ENCODE measurements at places on chromosomes 3 and 15.

DNA sequence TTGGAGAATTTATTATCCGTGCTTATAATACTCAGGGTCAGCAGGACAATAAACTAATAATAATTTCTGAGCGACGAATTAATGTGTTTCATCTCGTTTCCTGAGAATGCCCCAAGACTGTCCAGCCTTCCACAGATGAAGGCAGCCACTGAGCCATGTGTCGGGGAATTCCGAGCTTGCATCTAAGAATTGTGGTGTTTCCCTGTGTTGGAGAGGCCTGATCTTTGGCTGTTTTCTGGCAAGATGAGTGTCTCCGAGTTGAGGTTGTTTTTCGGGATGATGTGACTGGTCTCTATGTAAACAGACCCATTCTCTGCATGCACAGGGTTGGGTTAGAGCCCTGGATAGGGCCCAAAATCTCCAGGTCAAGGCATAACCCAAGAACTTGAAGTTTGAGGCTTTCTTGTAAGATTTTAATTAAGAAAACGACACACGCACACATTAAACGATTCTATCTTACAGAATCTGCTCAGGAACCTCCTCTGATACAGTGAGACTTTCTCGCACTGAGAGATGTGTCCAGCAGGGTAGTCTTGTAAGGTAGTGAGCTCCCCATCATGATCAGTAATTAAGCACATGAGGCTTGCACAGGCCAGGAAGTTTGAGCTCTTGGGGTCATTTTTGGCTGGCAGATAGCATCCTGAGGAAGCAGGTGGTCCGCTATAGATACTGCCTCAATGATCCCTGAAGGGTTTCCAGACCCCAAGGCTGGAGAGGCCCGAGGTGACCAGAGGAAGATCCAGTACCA lies 14.4 kb downstream of the FGD5 start:
- no peak for DNase-seq

DNA sequence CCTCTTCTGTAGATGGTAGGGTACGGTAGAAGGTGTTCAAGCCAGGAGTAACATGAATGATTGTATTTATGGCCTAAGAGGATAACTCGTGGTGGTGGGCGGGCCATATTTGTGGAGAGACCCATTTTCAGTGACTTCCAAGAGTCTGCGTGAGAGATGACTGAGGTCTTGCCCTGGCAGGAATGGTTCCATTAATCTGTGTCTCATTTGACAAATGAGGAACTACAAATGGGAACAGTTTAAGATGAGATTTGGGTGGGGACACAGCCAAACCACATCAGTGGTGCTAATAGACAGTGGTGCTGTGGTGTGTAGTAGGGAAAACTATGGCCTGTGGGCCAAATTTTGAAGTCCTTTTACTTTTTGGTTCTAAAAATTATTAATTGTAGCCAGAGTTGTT lies 47.1 kb downstream of the FLNB start:
- DNase-seq = no peak

DNA sequence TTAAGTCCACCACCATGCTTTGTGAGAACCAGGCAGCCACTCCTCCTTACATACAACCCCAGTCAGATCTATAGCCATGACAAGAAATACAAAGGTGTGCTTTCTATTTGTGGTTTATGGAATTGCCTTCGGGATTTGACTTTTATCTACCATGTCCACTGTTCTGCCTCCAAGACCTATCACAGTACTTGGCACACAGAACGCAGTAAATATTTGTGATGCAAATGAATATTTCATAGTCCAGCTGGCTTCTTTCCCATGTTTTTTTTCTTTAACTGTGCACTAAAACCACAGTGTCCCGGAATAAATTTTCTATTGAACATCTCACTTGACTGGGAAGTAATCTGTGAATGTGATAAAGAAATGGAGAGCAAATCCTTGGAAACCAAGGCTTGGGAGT lies 314.7 kb downstream of the RORA start:
- DNase-seq = no peak

- DNase-seq = no peak
Observed at GRCh38 chr3:71641674-71642073, 58.1 kb upstream of the FOXP1 start.

- DNase-seq = no peak
Observed at GRCh38 chr15:62962101-62962995, 80.2 kb upstream of the TPM1 start.

DNA sequence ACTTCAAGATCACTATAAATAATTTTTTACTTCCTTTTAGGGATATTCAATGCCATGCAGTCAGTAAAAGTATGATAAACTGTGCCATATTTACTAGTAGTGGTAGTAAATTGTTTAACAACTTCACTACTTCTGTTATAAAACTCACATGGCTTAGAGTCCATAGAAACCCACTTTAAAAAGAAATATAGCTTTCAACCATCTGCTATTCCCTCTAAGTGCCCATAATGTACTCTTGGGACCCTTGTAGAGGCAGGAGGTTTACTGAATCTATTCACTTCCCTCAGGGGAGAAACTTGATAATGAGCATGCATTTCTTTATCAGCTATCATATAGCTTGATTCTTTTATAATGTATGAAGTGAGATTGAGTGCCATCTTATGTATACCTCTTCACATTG lies 1448.4 kb upstream of the ALCAM start:
- peak; percentile 40 for DNase-seq

DNA sequence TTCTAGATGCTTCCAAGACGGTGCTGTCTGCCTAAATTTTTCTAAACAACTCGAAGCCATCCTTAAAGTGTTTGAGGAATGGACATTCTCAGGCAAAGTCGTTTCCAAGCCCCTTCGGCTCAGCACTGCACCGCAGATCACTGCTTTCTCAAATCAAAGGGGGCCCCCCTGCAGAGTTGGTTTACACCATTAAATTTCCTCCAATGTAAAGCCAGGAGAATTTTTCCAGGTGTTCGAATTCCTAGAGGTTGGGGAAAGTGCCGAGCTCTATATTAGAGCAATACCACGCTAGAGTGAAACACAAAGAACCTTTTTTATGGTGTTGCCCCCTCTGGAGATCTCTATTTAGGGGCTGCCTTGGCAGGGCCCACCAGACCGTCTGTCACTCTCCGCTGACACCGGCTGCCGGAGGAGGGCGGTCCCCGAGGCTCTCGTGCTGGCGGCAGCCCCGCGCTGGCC lies 277.9 kb upstream of the NR2F2 start:
- no peak for DNase-seq

DNA sequence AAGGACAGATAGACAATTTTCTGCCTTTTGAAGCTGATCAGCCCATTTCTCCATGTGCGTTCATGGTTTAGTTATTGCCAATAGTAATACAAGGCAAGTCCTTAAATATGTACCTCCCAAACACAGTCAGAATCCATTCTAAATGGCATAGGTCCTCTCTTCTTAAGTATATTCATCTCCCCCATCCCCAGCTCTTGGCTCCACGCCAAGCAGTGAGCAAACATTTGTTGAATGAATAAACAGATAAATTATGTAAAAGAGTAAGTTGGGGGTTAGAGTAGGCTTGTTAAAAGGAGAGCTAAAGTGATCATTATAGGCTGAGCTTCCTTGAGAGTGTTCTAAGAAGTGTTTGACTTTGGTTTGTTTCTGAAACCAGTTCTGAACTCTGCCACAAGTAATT lies 241.3 kb downstream of the ITPR1 start:
- DNase-seq = no peak

DNA sequence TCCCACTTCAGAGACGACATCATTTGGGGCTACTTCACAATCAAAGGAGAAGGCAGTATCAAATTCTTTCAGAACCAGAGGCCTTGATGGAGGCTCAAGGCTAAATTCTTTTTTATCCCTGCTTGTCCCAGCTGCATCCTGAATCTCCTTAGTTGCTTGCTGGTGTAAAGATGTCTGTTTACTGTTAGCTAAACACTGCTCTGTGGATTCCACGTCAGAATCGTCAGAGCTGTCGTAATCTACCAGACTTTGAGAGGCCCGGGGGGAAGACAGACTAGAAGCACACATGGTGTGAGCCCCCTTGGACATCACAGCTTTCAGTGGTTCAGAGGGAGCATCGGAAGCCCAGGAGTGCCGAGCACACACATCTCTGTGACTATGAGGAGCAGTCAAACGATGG lies 32.6 kb downstream of the LINS1 start:
- DNase-seq = no peak

GRCh38 chr3:179402963-179403362 lies 48.3 kb downstream of the GNB4 start:
- no peak for DNase-seq

- DNase-seq = no peak
Observed at GRCh38 chr15:99981191-99981647, 248.0 kb upstream of the LYSMD4 start.

GRCh38 chr3:11717301-11717700 lies 73.6 kb upstream of the VGLL4 start:
- DNase-seq = no peak

DNA sequence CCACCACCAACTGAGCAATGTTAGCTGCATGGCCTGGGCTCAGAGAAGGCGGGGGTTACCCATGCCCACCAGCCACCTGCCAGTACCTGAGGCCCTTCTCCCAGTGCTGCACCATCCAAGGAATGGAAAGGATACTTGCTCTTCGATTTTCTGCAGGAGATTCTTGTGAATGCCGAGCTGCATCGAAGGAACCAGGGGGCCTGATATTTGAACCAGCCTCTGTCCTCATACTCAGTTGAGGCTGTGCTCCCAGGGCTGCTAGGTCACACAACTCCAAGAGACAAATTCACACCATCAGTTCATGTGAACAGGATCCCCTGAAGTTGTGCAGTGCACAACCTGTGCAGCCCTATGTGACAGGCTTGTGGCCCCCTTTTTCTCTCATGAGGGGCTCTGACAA lies 18.0 kb downstream of the PLA2G4F start:
- no peak for DNase-seq

- no peak for DNase-seq
Observed at GRCh38 chr3:138470687-138471086, 36.3 kb downstream of the ESYT3 start.

GRCh38 chr3:70607469-70607868 lies 295.0 kb upstream of the MDFIC2 start:
- DNase-seq = no peak

GRCh38 chr15:63203451-63204090 lies 14.2 kb downstream of the RAB8B start:
- DNase-seq = no peak

DNA sequence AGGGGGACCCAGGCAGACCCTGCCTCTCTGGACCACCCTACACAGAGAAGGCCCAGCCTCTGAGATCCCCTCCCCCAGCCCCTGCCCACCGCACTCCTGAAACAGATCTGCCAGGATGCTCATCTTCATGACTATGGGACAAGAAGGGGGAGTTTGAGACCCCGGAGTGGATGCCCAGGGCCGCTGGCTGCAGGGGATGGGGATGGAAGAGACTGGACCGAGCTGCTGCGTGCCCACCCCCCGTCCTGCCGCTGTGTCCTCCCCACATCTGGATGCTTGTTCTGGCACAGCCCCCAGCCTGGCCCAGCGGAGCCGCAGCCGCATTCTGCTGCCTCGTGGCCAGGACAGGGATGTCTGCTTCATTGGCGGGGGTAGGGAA lies 30.3 kb upstream of the SEMA3F start:
- no peak for DNase-seq

DNA sequence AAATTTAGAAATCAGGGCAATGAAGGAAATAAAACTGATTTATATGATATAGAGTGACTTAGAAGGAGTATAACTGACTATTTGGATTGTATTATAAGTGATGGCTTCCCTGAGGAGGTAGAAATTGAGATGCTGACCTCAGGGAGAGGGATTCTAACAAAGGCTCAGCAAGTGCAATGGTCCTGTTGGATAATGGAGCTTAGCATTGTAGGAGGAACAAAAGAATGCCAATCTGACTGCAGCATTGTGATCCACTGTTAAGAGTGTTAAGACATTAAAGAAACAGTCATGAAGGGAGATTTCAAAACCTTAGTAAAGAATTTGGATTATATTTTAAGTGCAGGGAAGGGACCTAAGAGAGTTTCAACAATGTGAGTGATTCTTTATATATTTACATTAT lies 158.4 kb upstream of the NAALADL2 start:
- no peak for DNase-seq

GRCh38 chr15:95912280-95912625 lies 418.2 kb upstream of the NR2F2 start:
- DNase-seq = no peak

- DNase-seq = peak; percentile 4
Observed at GRCh38 chr3:4633078-4634004, 140.2 kb downstream of the ITPR1 start.

- DNase-seq = no peak
Observed at GRCh38 chr3:66299891-66300290, 79.1 kb downstream of the SLC25A26 start.

DNA sequence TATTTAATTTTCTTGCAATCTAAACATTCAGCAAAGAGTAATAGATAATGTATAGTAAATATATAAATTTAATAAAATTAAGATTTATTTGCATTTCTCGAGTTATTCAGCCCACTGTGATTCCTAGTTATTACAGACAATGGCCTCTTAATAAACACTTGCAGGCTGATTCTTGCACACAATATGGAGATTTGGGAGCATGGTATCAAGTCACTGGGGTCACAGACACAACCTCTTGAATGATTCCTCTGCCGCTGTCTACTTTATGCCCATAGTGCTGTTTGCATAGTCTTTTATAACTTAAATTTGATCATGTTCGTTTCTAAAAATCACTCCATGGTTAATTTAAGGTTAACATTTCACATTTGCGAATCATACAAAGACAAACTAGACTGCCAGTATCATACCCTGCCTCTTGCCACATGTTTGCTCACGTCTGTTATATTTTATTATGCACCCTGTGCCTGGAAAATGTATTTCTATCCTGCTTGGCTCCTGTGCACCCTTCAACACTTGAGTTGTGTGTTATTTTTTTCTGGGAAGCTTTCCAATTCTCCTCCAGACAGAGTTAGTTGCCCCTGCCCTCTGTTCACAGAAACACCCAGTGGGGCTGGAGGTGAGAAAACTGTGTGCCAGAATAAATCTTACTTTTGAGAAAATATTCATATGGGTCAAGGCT lies 206.3 kb upstream of the ROBO1 start:
- DNase-seq = no peak

- DNase-seq = no peak
Observed at GRCh38 chr3:141082064-141082463, 30.9 kb downstream of the SPSB4 start.

DNA sequence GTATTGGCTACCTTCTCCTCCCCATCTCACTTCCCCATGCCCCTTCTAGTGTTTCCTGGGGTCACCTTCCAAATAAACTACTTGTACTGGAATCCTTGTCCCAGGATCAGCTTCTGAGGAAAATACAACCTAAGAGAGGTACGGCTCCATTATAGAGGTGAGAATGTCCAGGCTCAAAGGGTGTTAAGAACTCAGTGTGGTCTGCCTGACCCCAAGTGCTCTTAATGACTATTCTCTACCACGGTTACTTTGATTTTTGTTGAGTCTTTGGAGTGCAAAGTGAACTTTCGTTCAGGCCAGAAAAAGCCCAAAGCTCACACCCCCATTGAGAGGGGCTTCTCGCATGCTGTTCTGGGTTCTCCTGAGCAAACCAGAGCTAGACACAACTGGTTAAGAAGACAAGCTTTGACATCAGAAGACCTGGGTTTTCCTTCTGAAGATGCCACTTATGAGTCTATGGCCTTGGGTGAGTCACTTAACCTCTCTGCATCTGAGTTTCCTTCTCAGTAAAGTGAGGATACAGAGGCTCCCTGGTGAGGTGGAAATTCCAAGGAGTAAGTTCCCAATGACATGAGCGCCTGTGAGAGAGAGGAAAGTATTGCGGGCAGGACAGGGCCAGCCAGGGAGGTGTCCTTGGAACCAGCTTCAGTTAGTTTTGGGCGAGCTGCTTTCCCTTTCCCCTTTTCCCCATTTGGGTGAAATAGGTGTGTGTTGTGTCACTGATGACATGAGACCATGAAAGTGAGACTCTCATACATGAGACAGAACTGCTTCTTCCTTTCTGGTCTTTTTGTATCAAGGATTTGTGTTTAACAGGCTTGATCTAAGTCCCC lies 475.0 kb upstream of the PROK2 start:
- DNase-seq = no peak

GRCh38 chr15:71168166-71168834 lies 53.0 kb downstream of the THSD4 start:
- no peak for DNase-seq

Measured in NCI-H2171 (cell line).